ENCODE measurements at places on chromosomes 16 and 17. TPM values are rescaled to one million over a fixed set of nuclear protein-coding genes. Genes with fewer than 3 reads are reported as not detected.

The FOXJ1 gene
- not detected for total RNA-seq

The KRTAP2-3 gene
- total RNA-seq, result not detected

The TAT gene
- not detected for total RNA-seq

The GNGT2 gene
- not detected for total RNA-seq

The APOBR gene
- total RNA-seq, result 25.2 TPM

The TRIM16 gene
- total RNA-seq, result 17.8 TPM

The SSTR5 gene
- 2.1 TPM for total RNA-seq

The KCNJ18 gene
- not detected for total RNA-seq

The MYOCD gene
- total RNA-seq, result 1.9 TPM

The SRCIN1 gene
- 7.4 TPM for total RNA-seq

The HSD11B2 gene
- total RNA-seq, result 116 TPM

The DNAAF8 gene
- total RNA-seq, result not detected

The TGFB1I1 gene
- 45.4 TPM for total RNA-seq

The GDPD1 gene
- 13.0 TPM for total RNA-seq

The FOXC2 gene
- total RNA-seq, result 0.40 TPM

The CLEC3A gene
- total RNA-seq, result not detected

The PRSS36 gene
- total RNA-seq, result 31.3 TPM

The HBM gene
- total RNA-seq, result not detected

The CCT6B gene
- total RNA-seq, result 0.95 TPM

The ABCC11 gene
- total RNA-seq, result 0.66 TPM

The BAIAP3 gene
- total RNA-seq, result 29.8 TPM

The PDE6G gene
- total RNA-seq, result not detected

The ADGRG1 gene
- 12.8 TPM for total RNA-seq

The FCSK gene
- total RNA-seq, result 36.1 TPM

The TNFRSF13B gene
- total RNA-seq, result not detected

The EMP2 gene
- total RNA-seq, result 20.8 TPM

The EVPLL gene
- total RNA-seq, result 0.67 TPM

The KSR1 gene
- 26.6 TPM for total RNA-seq

All from Peyer's patch (tissue), 4 donors.